ENCODE measurements at places on chromosomes 1 and 21. TPM values are rescaled to one million over a fixed set of nuclear protein-coding genes. Genes with fewer than 3 reads are reported as not detected.

The UROD gene
- 113 TPM for total RNA-seq

GRCh38 chr21:20570824-20571232, 427.4 kb upstream of the NCAM2 start:
- no peak for DNase-seq

DNA sequence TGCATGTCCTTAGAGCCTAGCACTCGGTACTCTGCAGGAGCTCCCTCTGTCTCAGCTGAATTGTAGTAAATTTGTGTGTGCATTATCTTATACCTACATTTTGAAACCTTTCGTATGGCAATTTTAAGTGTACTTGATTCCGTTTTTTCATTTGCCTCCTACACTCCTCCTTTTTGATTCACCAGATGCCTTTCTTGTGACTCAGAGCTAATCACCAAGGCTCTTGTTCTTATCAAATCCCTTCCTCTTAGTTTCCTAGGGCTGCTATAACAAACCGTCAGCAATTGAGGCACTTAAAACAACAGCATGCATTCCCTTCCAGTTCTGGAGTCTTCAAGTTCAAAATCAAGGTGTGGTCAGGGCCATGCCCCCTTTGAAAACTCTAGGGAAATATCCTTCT, 261.0 kb downstream of the ASTN1 start:
- no peak for DNase-seq

GRCh38 chr1:1067860-1068516, 6.1 kb downstream of the RNF223 start:
- no peak for DNase-seq

The TAL1 gene
- not detected for total RNA-seq
